Hematopoietic multipotent progenitor cell treated with erythropoietin and hydrocortisone succinate and interleukin-3 and kit ligand, for 15 days (in vitro differentiated cells): ENCODE measurements at places on chromosomes 12 and 14.

DNA sequence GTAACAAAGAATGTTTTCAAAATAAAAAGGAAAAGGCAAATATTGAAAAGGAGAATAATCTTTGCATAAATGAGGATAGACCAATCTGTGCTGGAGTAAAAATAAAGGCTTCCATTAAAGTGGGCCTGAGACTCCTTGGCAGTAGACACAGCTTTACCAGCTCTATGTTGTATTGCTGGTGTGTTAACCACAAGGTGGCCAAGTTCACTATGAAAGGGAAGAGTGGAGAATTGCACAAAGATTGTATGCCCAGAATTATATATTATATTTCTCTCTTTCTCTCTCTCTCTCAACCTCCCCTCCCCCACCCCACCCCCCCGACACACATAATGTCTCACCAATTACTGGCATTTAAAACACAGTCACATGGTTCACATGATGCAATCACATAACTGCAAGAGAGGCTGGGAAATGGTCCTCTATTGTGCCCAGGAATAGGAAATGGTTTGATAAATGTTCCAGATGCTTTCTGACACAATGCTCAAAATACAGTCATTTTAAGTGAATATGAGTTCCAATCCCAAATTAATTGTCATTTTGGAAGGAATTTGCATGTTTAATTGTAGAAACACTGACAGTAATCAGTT is 222.6 kb upstream of the SYT1 start:
- no peak for DNase-seq

DNA sequence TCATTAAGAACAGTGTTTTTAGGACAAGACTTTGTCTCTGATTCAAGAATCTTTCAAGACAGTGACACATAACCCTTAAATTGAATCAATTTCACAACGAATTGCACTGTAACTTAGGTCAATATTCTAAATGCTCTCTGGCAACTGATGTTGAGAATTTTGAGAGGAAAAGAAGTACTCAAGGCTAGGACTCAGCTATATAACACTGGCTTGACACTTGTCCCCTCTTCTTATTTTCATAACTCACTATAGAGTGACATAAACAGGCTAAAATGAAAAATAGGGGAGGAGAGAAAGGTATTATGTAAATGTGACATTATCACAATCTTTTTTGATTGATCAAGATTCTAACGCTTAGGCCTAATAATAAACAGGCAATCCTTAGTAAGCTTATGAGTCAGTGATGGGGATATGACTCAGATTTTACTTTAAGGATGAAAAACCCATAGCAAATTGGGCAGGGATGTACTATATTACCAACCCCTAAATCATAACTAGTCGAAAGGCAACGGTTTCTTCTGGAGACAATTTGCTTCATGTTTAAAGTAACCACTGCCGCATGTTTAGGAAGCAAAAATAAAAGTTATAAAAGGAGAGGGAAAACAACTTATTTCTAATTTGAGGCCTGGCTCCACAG is 10.9 kb downstream of the BTG1 start:
- DNase-seq, result no peak

DNA sequence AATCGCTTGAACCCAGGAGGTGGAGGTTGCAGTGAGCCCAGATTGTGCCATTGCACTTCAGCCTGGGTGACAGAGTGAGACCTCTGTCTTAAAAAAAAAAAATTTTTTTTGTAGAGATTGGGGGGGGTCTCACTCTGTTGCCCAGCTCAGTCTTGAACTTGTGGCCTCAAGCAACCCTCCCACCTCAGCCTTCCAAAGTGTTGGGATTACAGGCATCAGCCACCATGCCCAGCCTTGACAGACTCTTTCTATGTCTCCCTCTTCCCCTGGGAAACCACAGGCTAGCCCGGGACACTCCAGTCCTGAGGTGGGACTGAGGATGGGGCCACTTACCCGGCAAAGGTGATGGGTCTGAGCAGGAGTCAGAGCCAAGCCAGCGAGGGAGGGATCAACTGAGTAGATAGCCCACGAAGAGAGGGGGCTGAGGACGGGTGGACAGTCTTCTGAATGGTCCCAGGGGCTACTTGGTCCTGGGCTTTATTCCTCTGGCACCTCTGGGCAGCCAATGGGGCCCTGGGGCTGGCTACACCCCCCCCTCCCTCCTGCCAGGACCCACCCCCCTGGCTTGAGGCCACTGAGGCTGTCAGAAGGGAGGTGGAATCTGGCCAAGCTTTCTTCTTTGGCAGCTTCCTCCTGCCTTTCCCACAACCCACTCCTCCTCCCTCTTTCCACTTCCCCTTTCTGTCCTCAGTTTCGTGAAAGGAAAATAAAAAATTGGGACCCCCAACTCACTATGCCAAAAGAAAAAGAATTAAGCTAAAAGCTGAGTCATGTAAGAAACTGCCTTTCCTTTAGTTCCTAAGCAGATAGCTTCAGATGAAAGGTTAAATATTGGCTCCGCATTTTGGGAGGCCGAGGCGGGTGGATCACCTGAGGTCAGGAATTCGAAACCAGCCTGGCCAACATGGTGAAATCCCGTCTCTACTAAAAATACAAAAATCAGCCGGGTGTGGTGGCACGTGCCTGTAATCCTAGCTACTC is at the start of gene SDS:
SDS (minus strand) TSS at position 453 of the 981 bp plus-strand sequence. CDS start 4,179 bp downstream, outside the sequence.
- DNase-seq, result no peak

DNA sequence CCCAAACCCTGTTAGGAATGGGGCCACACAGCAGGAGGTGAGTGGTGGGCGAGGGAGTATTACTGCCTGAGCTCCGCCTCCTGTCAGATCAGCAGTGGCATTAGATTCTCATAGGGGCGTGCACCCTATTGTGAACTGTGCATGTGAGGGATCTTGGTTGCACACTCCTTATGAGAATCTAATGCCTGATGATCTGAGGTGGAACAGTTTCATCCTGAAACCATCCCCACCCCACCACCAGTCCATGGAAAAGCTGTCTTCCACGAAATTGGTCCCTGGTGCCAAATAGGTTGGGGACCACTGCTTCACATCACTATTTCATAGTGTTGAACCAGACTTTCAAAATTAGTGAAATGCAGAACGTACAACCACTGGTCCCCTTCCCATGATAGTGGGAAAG is 57.9 kb upstream of the BICD1 start:
- no peak for DNase-seq

DNA sequence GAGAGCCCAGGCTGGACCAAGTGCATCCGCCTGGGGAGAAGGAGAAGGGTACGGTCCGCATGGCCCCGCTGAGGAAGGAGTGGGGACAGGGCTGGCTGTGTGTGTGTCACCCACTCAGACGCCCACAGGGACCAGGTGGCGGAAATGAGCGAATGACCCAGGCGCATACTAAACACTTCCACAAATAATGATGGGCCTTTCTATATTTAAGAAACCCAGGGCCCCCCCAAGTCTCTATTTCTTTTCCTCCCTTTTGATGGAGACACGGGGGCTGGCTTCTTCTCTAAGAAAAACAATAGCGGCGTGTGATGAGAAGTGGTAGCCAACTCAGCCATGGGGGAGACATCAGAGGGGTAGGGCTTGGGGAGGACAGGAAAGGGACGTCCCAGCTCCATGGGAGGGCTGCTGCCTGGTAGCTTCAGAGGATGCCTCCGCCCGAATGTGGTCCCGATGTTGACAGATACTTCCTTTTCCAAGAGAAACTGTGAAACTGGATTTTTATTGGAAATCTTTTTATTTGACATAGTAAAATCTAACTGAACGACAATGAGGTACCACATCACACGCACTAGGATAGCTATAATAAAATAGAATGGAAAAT is 6.3 kb upstream of the MAP1LC3B2 start:
- DNase-seq, result no peak

DNA sequence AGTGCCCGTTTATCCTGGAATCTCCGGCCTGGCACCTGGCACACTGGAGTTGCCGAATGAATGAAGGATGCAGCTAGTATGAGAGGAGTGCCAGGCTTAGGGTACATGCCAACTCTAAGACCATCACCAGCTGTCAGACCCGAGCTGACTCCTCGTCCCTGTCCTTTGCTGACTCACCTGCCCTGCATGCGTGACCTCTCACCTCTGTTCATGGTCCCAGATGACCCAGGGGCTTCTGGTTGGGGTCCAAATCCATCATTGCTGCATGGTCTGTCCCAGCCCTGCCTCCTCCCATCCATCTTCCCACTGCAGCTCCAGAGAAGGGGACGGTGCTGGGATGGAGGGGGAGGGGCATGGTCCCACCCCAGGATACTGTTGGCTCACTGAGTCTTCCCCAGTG is 9.9 kb upstream of the FAM222A start:
- no peak for DNase-seq

DNA sequence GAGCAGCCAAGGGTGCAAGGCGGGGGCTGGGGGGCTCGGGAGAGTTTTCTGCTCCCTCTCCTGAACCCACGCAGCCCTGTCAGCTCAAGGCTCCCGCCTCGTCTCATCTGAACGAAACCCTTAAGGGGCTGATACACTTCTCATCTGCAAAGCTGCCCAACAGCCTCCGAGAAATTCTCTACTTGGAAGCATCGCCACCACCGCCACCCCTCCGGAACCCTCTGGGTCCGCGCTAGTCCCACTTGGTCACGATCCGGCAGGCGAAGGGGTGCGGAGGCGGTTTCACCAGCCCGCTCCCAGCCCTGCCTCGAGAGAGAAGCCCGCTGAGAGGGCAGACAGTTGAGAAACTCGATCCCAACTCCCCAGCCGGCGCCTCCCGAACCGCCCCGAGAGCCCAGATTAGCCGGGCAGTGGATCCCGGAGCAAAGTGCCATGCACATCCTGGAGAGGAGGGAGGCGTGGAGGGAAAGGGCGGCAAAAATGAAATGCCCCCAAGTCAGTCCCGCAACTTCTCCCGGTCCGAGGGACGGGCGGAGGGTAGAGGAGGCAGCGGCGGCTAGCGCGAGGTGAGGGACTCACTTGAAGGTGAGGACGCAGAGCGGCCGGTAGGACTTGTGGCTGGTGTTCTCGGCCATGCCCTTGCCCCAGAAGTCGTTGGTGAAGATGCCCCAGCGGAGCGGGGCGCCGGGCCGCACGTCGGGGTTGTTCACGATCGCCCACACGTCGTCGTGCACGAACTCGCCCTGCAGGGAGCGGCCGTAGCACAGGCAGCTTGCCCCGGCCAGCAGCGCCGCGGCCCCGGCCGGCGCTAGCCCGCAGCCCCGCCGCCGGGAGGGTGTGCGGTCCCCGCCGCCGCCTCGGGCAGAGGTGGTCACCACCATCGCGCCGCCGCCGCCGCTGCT is 620 bp downstream of the TMTC1 start:
- no peak for DNase-seq

GRCh38 chr14:21087294-21088091 is 11.0 kb downstream of the ZNF219 start:
- no peak for DNase-seq

- DNase-seq, result no peak
These were observed at the start of gene CLEC2D for GRCh38 chr12:9669534-9669933. CLEC2D (plus strand) TSS chr12:9669713; CDS start chr12:9669735, 22 bp downstream.

DNA sequence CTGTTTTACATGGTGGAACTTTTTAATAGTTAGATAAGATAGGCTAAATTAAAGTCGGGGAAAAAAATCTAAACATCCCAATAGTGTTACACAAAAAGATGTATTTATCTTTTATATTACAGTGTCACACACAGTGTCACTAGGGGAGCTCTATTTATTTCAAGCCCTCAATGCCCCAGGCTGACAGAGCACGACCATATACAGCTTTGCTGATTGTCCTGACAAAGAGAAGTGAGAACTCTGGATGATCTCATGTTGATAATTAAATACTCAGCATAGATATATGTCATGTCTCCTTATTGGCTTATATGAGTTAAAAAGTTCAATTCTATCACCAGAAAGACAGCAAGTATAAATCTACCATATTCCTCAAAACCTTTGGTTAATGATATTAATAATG is 594.3 kb downstream of the LRFN5 start:
- no peak for DNase-seq

DNA sequence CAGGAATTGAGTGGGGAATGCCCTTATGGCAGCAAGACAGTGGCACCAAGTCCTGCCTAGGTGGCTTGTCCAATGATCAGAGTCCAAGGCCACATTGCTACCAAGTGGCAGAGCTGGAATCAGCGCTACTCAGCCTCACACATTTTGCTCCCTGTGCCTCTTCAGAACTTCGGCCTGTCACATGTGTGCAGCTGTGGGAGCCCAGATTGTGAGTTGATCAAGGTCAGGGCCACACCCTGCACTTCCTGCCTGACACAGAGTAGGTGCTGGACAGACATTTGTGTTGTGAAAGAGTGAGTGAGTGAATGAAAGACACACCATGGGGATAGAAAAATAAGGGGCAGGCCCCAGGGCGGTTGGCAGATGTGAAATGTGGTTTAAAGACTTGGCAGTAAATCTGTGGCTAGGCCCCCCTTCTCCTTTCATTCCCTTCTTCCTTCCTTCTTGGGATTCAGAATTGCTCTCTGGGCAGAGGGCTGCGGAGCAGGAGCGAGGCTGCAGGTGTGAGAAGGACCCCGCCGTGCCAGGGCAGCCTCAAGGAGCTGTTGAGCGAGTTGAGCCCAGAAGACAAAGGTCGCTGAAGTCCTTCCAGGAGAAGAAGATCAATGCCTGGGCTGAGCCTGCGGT is 83.5 kb downstream of the SLC25A47 start:
- no peak for DNase-seq

GRCh38 chr12:111110556-111110955 is 190.2 kb upstream of the MYL2 start:
- no peak for DNase-seq
